Activated CD4-positive, alpha-beta T cell treated with anti-CD3 and anti-CD28 coated beads for 48 hours (primary cell): ENCODE measurements at places on chromosomes 12 and 14.

- DNase-seq, result no peak
Observed at GRCh38 chr14:73166399-73166798, 30.1 kb downstream of the PSEN1 start.

DNA sequence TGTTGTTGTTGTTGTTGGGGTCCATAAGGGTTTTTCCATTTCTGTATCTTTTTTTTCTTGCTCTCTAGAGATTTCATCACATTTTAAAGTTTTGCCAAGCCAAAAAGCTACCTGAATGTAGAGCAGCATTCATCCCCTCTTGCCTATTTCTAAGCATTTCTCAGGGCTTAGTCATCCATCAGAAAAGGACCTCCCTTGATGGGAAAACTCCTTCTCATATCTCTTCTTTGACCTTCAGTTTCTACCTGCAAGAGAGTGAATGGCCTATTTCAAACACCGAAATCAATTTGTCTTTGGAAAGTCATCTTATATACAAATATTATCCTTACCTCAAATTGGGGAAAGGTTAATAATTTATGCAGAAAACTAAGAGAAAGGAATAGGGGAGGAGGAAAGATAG, 4.5 kb downstream of the MYBPC1 start:
- DNase-seq, result no peak

DNA sequence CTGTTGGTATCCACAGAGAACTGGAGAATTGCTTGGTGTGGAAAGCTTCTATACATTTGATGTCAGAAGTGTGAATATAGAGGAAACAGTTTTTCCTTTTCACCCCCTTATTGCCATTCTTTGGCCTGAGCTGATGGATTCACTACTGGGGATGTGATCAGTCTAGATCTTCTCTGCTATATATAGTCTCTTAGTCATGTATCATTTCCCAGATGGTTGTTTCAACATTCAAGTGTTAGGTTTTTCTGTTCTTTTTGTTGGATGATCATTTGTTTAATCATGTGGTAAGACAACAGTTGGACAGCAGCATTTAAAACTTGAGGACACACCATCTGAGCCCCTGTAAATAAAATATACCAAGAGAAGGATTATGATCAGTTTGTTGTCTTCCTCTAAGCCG, 29.6 kb downstream of the TMX1 start:
- DNase-seq, result no peak

- no peak for DNase-seq
Observed at GRCh38 chr12:39912211-39912980, 193.5 kb downstream of the SLC2A13 start.

DNA sequence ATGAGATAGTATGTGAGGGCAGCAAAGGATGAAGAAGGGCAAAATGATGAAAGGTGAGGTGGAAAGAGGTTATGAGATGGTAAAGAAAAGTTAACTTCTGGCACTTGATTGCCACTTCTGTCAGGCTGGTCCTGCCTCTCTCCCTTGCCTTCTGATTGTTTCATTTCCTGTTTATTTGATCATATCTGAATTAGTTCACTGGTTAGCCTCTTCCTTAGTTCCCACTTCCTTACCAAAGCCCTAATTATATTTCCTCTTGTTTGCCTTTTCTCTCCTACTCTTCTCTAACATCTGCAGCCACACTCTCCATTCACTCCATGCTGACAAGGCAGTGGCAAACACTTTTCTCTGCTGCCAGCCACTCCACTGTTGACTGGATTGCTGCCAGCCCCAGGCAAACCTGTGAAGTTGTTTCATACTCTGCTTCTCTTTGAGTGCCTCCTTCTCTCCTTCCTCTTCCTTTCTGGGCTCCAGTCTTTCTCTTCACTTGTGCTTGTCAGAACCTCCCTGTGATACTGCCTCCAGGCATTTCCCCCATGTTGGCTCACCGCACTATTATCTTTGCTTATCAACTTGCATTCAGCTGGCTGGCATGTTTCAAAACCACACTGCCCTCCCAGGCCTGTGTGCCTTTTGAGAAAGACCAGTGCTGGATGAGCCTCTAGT, 8.1 kb downstream of the PNP start:
- no peak for DNase-seq

DNA sequence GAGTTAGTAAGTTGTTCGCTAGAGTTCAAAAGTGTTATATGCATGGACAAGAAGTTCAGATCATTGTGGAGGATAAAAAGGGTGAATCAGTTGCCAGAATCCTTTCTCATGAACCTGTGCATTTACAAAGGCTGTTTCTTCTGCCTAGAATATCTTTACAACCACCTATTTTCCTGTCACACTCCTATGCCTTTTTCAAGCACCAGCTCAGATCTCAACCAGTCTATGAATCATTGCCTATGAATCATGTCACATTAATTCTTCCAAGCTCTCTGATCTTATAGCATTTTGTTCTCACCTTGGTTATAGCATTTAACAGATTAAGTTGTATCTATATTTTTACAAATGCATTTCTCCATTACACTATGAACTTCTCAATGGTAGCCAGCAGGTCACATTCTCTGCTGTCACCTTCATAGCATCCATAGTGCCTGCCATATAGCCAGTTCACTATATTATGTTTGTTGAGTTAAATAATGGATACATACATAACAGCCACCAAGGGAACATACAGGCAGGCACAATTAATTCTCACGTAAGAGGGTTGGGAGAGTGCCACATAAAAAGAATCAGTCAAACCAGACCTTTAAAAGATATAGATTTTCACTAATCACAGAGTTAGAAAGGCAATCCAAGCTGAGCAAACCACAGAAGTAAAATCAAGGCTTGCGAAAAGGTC, 573.0 kb downstream of the FOXG1 start:
- DNase-seq, result no peak

DNA sequence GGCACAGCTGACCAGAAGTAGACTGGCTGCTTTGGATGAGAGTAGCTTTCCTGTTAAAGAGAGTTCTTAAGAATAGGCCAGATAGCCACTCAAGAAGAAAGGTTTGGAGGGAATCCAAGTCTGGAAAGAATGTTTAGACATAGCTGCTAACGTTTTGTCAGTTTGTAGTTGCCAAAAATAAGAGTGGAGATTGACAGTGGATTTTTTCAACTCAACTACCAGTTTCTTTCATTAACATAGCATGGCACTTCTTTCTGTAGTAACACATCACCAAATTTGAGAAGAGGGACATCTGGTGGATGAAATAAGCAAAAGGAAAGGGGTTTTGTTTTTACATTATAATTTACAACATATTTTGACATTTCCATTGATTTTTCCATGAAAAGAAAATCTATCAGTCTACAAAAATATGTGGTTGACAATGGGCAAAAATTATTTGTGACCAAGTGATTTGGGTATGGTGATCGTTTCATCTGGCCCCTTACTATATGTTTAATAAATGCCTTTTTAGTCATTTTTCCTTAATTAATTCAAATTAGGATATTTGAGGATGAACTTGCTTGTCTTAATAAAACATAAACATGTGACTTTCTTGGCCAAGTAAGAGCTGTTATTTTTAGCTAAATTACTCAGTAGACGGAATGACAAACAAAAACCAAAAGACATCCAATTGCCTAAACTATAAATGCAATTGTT, 71.1 kb downstream of the PTPRR start:
- no peak for DNase-seq

GRCh38 chr14:32635061-32635719, 303.5 kb upstream of the NPAS3 start:
- no peak for DNase-seq

DNA sequence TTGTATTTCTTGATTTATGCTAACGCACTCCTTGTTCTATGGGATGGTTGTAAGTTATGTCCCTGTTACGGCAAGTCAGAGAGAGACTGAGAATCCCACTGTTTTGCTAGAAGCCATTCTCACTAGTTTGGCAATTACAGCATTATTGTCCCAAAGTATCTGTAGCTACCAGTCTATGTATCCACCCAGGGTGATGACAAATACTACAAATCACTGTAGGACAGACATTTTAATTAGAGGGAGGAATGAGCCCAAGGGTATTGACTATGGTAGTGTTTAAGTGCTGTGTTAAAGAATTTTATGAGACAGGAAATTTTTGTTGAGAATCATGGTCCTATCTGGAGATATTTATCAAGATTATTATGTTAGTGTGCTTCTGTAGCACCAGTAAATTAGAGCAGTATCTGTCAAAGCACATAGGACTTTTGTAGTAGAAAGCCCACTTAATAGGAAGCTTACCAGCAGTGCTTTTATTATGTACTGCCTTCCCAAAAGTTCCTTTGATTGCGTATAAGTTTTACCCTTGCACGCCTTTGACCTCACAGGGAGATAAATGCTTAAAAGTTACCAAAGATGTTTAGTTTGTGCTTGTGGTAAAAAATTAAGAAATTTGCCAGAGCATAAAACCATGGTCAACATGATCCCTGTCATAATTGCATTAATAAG, 10.7 kb downstream of the PRKCH start:
- DNase-seq, result no peak

DNA sequence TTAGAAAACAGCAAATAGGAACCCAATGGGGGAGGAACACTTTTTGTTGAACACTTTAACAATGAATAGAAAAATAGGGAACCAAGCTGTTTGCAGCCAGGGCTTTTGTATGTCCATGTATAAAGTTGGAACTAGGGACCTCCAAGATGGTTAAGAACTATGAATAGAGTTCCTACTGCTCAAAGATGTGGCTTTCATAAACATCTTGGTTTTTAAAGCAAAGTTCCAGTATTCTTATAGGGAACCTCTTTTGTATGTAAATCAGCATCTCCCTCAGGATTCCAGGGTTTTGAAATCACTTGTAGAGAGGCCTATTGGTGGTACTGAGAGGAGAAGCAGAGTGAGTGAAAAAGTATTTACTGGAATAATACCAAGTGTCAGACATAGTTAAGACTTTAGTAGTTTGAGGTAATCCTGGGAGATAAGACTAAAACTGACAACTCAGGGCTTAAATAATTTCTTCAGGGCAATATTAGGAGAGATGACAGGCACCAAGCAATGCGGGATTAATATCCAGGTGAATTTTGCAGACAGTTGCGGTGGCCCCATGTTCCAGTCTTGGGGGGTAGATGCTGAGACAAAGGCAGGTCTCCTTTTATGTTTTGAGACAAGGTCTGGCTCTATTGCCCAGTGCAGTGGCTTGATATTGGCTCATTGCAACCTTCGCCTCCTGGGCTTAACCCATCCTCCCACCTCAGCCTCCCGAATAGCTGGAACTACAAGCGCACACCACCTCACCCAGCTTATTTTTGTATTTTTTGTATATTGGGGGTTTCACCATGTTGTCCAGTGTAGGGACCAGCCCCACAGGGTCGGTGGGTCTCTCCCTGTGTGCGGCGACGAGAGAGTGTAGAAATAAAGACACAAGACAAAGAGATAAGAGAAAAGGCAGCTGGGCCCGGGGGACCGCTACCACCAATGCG, 10.4 kb upstream of the EID3 start:
- no peak for DNase-seq

DNA sequence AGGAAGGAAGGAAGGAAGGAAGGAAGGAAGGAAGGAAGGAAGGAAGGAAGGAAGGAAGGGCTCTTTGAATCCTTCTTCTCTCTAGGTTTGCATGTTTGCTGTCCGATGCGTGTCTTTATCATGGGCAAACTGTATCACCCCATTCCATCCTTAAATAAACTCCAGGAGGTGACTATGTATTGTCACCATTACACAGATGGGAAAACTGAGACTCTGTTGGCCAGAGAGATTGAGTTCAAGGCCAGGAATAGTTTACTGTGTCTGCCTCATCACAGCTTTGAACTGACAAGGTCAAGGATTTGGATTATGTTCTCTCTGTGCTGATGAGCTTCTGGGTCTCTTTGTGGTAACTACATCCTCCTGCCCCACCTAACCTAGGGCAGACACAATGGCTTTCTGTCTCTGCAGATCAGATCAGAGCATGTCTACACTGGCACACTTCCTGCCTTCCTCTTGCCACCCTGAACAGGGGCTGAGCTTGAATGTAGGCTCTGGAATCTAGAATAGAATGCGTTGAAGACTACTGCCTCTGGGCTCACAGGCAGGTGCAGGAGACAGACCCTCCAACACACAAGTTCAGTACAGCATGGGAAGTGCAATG, 78.9 kb upstream of the MAP1LC3B2 start:
- no peak for DNase-seq

DNA sequence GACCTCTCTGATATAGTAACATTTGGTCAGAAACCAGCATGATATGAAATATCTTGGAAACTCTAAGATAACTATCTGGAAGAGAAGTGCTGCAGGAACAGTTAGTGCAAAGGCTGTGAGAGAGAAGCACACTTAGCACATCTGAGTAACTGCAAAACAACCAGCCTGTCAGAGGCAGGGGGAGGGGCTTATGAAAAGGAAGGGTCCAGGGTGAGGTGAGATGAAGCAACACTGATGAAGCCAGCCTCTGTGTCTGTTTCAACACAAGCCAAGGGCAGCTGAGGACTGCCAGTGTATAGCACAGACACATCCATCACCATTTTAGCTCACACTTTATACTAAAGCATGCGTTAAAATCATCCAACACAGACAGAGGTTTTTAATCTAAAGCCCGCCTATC, 37.4 kb upstream of the OVCH1 start:
- no peak for DNase-seq

- no peak for DNase-seq
Observed at GRCh38 chr12:99522456-99522855, 125.1 kb upstream of the GARIN6 start.

DNA sequence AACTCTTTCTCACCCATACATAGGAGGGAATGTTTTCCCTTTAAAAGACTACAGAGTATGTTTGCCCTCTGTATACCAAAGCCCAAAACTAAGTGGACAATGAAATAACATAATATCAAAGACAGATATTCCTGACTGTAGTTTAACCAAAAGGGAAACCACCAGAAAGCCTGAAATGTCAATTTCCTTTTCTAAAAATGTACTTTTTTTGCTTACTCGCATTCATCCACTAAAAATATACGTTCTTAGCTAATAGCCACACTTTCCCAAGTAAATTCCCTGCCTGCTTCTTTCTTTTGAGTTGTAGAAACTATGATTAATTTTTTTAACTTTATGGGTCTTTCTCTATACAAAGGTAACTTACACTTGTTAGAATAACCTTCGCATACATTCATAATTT, 280.2 kb downstream of the PDZRN4 start:
- DNase-seq, result no peak

DNA sequence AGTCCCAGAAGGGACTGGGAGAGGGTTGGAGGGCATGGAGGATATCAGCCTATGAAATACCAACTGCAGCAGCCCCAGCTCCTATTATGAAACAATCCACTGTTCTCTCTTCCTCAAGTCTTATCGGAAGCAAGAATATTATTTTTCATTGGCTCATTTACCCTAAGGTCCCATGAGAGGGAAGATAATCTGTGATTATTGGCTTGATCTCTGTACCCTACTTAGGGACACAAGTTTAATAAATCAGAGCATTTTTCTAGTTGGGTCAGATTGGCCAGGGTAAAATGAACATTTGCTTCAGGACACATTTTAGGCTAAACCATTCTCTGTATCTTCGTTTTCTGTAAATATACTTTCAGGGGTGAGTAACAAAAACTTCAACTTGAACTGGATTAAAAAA, 43.1 kb upstream of the GNG2 start:
- no peak for DNase-seq

DNA sequence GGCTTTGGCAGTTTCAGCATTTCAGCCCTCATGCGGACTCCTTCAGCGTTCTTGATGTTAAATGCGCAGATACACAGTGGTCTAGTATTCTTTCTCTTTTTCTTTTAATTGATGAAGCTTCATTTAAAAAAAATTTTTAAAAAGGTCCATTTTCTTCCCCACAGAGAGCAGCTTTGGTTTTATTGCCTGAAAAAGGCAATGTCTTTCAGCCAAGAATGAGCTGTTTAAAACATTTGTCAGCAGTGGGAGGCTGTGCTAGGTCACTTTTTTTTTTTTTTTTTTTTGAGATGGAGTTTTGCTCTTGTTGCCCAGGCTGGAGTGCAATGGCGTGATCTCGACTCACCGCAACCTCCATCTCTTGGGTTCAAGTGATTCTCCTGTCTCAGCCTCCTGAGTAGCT, 13.5 kb downstream of the KMT5A start:
- no peak for DNase-seq

- no peak for DNase-seq
Observed at GRCh38 chr12:74066476-74066875, 471.2 kb upstream of the ATXN7L3B start.
